NCI-H345 (cell line): ENCODE measurements at places on chromosomes 7 and 10.

GRCh38 chr7:36232971-36233550 lies 80.0 kb downstream of the EEPD1 start:
- no peak for DNase-seq

DNA sequence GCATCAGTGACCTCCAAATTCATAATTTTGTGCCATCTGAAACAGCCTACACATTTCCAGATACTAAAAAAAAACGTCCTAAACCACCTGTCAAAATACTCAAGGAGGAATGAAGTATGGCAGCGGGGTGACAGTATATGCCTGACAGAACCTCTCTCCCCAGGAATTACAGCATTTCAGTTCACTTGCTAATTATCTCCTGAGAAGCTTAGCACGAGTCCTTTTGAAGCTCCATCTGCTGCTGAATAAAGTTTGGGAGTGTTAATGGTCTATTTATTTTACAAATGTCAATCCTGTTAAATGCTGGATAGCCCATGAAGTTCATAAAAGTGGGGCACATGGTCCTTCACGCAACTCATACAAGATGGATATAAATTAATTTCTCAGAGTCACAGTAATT lies 29.4 kb upstream of the ANLN start:
- no peak for DNase-seq

GRCh38 chr7:105218215-105218614 lies 170.5 kb downstream of the SRPK2 start:
- no peak for DNase-seq

- DNase-seq = no peak
These were observed 44.1 kb downstream of the RNF32 start for GRCh38 chr7:156684661-156685060.

DNA sequence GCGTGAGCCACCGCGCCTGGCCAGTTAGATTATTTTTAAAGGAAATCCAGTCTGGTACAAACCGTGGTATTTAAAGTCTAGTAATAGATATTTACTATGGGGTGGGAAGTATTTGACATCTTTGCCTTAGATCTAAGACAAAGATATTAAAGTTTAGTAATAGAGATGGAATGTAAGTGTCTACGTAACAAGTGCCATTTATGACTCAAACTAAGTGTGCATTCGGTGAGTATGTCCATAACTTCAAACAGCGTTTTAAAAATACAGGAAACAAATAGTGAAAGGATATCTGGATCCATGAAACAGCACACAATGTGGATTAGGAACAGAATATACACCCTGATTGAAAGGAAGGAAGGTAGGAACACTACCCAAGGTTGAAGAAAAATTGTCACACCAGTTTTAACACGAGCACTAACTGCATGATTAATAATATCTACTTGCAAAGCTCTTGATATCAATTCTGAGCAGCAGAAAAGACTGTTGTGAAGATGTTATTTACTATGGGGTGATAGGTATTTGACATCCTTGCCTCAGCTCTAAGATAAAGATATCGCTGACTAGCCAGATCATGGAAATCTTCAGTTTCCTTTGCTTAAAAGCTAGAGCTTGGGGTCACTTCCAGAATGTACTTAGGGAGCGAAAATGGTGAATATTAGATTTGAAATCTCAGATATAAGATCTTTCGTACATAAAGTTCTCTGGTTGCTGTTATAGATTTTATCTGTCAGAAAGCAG lies 48.7 kb downstream of the EPC1 start:
- DNase-seq = no peak

- DNase-seq = no peak
These were observed 70.6 kb upstream of the PLXDC2 start for GRCh38 chr10:19745672-19746071.

- DNase-seq = no peak
These were observed 107.9 kb downstream of the ACTR3B start for GRCh38 chr7:152867502-152867874.

GRCh38 chr7:67407392-67408071 lies 410.9 kb downstream of the TYW1 start:
- DNase-seq = peak; percentile 10

DNA sequence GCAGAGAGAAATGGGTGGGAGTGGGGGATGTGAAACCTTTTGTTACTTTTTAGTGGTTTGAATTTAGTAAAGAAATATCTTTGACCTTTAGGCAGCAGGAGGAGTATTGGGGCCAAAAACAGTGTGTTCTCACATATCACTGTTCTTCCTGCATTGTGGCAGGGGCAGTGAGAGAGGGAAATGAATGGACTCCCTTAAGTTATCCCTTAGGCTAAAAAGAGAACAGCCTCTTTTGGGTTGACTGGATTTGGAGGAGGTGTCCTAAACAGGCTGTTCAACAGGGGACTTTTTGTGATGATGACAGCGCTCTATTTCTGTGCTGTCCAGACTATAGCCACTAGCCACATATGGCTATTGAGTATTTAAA lies 22.3 kb downstream of the ZNF775 start:
- DNase-seq = no peak

- DNase-seq = peak; percentile 65
These were observed 286.1 kb upstream of the C7orf33 start for GRCh38 chr7:148304456-148304855.

- no peak for DNase-seq
These were observed 485.1 kb upstream of the KLF6 start for GRCh38 chr10:4270116-4270515.

DNA sequence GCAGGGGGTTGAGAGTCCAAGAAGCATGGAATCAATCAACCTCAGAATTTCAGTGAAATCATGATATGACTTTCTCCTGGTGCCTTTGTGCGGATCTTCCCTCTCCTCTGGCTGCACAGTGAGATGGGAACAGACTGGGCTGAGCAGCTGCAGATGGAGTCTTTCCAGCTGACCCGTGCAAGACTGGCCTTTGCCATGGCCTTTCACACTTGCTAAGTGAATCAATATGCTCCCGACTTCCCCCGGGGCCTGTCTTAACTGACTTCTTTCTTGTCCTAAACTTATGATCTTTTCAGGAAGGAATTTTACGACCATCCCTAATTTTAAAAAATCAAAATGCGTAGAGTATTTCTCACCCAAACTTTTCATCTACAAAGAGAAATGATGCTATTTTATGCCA lies 469.9 kb downstream of the GALNT17 start:
- no peak for DNase-seq

- no peak for DNase-seq
These were observed 5.5 kb downstream of the SKIDA1 start for GRCh38 chr10:21519941-21520436.
